NCI-H526 treated with DMSO at 0.1 percent for 48 hours (cell line): ENCODE measurements at places on chromosomes 16 and 17.

- no peak for DNase-seq
Measured at GRCh38 chr17:19345067-19345460, 17.5 kb downstream of the B9D1 start.

DNA sequence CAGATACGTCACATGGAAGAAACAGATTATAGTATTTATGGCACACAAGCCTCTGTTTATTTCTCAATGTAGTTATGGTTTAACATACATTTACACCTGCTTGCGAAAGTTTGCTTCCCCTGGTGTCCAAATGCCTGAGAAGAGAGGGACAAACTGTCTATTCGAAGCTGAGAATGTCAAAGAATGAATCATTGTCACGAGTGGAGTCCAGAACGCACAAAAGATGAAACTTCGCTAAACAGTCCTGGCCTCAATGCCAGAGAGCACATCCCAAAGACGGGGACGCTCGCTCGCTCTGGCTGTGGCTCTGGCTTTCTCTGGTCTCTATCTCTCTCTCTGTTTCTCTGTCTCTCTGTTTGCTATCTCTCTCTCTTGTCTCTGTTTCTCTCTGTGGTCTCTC is 298.8 kb downstream of the FOXL1 start:
- DNase-seq, result no peak

DNA sequence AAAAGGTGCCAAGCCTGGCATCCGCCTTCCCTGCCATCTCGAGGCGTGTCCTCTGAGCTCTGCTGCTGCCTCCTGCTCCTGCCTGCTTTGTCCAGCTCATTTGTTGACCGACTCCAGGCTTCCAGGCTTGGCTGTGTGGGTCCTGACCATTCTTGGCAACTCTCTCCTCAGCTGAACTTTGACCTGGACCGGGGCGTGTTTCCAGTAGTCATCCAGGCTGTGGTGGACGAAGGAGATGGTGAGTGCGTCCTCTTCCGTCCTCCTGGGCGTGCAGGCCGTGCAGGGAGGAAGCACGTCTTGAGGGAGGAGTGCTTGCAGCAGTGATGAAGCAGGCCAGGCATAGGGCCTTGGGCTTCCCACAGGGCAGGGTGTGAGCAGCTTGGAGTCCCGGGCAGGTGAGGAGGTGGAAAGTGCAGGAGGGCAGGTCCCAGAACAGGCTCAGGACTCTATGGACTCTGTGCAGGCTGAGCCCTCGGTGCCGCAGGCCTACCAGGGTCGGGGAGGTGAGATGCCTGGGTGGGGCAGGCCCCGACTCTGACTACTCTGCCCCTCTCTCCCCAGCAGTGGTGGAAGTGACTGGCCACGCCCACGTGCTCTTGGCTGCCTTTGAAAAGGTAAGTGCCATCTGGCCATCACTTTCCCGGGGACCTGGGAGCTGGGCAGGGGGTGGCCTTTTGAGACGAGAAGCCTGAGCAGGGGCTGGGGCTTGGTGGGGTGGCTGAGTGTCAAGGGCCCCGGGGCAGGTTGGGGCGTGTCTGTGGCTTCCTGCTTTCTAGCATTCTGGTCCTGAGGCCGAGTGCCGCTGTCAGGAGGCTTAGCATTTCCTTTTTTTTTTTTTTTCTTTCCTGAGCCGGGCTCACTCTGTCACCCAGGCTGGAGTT is 28.6 kb upstream of the NUDT16L1 start:
- DNase-seq, result no peak

DNA sequence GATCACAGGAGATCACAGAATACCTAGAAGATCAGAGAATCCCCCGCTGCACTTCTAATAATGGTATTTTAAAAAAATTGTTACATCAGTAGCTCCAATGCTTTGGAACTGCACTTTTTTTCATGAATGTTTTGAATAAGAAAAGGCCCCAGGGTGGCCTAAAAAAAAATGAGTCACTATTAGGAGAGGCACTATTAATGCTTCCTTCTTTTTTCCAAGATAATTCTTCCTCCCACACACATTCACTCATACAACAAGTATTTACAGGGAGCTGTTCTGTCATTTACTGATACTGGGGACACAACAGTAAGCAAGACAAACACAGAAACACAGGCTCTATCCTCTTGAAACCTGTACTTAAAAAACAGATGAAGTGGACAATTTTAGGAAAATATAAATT is 675 bp upstream of the PDZD9 start:
- DNase-seq, result no peak

GRCh38 chr16:84501077-84501735 is 3.3 kb downstream of the MEAK7 start:
- DNase-seq, result no peak

- DNase-seq, result no peak
Measured at GRCh38 chr16:2852003-2852730, 5.8 kb downstream of the PRSS22 start.

- no peak for DNase-seq
Measured at GRCh38 chr16:67949645-67950044, 5.7 kb upstream of the LCAT start.

DNA sequence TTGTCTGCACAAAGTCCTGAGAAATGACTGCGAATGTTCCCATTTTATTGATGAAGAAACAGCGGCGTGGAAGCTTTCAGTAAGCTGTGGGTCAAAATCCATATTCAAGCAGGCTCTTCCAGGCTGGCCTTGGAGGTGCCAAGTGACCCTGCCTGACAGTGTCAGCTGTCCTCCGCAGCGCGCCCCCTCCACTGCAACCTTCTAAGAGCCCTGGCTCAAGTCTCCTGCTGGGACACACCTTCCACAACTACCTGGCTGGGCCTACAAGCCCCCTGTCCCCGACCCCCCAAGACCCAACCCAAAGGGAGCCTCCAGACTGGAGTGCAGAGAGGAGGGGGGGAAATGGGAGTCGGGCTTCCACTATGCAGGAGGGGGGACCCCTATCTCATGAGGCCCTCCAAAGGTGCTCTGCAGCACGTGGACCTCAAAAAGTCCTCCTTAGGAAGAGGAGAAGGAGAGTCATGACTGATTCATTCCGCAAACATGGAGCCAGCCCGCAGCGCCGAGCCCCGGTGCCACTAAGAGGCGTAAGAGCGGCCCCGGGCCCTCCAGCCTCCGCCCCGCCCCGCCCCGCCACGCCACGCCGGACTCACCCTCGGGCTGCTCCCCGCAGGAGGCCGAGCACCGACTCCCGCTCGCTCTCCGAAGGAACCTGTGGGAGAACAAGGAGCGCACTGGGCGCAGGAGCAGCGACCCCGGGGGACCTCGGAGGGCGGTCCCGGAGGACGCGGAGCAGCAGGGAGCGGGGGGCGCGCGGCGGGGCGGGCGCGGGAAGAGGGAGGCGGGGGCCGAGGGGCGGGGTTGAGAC is 574 bp downstream of the MPP3 start:
- no peak for DNase-seq

- no peak for DNase-seq
Measured at GRCh38 chr17:16818340-16818739, 128.3 kb downstream of the CCDC144A start.

DNA sequence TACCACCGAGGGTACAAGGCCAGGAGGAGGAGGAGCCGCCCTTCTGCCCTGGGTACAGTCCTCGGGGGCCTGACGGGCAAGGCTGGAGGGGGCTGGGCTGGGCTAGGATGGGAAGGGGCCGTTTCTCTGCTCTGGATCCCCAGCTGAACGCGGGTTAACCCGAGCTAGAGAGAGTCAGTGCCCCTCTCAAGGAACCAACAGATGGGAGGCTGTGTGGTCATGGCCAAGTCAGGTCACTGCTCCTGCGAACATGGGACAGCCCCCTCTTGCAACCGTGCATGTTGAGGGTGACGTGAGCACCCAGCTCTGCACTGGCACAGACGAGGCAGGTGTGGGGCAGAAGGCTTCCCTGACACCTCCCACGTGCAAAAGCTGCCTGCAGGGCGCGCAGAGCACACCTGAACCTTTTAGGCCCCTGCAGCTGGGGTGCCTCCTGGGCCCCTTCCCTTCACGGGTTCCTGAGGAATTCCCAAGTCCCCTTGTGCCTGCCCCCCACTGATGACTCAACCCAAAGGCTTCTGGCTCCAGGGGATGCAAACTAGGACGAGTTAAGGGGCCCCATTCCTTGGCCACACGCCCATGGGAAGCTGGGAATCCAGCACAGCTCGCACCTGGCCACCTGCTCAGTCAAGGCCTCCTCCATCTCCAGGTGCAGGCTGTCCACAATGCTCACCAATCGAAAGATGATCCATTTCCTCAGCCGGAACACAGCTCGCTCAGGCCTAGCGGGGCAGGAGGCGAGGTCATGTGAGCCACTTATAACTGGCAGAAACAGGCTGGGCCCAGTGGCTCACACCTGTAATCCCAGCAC is 6.3 kb downstream of the MYBBP1A start:
- DNase-seq, result no peak

DNA sequence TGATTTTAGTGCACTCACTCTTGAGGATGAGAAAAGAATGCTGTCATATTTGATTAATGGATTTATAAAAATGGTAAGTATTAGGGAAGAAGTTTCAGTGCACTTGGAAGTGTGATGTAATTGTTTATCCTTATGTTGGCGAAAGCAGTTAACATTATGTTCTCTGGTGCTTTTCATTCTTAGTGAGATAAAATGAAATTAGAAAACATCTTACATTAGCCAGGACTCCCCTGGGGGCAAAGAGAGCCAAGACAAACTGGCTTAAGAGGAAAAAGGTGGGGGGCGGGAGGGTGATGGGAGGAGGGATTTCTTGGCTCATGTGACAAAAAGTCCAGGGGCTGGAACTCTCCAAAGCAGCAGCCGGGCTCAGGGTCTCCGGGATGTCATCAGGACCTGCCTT is 73.2 kb downstream of the KNOP1 start:
- no peak for DNase-seq

DNA sequence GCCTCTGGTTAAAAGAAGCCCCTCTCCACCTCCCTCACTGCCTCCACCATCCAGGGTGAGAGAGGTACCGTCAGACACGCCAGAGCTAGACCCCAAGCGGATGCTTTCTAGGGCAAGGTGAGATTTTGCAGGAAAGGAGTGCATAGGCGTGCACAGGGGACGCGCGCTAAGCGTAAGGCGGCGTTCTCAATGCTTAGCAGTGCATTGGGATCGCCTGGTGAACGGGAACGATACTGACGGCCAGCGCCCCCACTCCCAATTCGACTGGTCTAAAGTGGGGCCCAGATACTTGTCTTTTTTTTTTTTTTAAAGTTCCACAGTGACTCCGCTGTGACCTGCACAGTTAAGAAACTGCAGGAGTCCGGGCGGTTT is 57.9 kb upstream of the CREBBP start:
- DNase-seq, result no peak

- DNase-seq, result no peak
Measured at GRCh38 chr16:2597560-2597902, 59.7 kb downstream of the PDPK1 start.

DNA sequence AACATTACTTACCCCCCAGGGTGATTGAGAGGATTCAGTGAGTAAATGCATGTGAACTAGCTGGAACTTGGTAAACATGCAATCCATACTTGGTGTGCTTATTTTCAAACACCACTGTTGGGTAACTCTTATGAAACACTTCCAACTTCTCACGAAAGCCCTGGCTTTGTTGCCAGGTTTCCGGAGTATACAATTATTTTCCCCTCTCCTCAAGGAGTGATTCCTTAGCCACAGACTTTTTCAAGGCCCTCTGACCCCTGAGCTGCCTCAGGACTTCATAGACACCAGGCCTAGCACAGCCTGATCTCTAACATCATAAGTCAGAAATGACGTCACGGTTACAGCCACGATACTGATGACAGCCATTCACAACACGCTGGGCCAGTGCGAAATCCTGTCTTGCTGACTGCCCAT is 27.6 kb downstream of the HSD17B2 start:
- no peak for DNase-seq

DNA sequence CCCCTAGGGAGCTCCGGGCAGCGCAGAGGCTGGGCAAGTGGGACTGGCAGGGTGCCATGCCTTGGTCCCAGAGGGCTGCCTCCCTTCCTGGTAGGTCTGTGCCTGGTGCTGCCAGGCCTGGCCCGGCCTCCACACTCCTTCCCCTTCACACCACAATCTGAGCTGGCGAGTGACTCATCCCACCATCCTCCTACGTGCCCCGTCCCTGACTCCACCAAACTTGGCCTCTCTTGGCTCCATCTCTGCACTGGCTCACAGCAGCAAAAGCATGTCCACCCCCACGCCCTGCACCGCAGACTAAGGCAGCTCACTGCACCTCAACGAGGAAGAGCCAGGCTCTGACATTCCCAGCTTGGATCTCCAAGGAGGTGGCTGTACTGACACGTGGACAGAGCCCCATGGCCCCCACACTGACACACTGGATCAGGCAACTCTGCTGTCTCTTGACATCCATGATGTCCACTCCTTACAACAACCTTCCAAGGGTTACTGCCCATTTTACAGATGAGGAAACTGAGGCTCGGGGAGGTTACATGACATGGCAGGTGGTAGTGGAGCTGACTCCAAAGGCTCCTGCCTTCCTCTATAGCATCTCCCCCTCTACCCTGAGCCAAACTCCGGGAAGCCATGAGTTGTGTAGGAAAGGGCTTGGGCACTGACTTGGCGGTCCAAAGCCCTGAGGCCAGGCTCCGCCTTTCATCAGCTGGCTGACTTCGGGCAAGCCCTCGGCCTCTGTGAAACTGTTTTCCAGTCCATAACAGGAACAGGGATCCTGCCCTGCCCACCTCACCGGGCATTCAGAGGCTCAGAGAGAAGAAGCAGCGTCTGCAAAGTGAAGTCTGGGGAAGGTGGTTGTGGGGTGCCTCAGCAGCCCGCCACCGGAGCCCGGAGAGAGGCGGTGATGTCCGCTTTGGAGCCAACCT is 20.1 kb upstream of the KRT19 start:
- DNase-seq, result no peak

- peak; percentile 1 for DNase-seq
Measured at GRCh38 chr16:4506450-4506849, 30.3 kb downstream of the HMOX2 start.

DNA sequence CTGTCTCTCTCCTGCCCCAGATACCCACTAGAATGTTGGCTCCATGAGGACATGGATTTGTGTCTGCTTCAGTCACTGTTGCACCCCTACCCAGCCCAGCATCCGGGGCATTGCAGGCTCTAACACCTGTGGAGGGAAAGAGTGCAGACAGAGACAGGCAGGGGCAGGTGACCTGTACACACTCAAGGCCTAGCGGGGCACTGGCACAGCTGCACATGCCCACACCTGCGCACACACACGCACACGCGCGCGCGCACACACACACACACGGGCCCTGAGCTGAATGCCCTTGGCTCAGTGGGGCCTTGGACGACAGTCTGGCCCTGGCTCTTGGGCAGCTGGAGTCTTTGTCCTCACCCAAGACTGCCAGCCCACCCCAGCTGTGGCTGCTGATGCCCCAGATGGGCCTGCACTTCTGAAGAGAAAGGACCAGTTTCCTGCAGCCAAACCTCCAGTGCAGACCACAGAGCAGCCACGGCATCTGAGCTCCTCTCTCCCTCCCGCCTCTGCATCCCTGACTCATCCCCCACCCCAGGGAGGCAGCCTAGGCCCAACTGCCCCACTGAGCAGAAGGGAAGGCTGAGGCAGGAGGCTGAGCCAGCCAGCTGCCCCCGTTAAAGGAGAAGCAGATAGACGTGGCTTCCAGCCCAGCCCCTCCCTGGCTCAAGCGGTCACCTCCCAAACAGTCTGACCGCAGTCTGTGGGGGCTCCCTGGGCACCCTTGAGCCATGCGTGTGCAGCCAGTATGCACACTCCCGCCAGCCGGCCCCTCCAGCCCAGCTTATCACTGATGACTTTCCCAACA is 12.3 kb upstream of the RAI1 start:
- DNase-seq, result no peak
